ENCODE measurements at places on chromosomes 3 and 15.

GRCh38 chr3:108822123-108822897 is at the start of gene TRAT1:
Gene TRAT1, plus strand, starts transcription at chr3:108822786. Its CDS starts 142 bp downstream, at chr3:108822928.
- no peak for DNase-seq

GRCh38 chr15:84391191-84391590 is 155.6 kb downstream of the GOLGA6L4 start:
- DNase-seq, result no peak

GRCh38 chr15:48017747-48018146 is 103.0 kb upstream of the SLC24A5 start:
- no peak for DNase-seq

- peak; percentile 60 for DNase-seq
These were observed 25.4 kb downstream of the CXCR6 start for GRCh38 chr3:45968706-45969105.

DNA sequence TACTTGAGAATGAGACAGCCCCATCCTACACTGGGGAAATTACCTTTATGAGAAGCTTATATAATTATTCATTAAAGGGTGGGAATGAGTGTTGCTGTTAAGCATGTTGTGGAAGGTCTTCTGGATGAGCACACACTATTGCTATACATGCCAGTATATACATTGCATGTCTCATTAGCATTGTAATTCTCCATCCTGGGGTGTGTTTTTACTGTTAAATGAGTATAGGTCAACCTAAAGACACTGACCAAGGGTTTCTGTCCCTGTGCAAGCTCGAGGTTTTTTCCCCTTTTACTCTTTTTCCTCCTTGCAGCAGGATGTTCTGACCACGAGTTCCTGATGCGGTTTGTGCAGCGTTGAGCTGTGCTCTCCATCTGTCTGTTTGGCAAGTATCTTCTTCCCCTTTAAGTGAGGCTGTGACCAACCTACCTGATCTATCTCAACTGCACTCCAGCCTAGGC is 7.2 kb upstream of the IVD start:
- no peak for DNase-seq

DNA sequence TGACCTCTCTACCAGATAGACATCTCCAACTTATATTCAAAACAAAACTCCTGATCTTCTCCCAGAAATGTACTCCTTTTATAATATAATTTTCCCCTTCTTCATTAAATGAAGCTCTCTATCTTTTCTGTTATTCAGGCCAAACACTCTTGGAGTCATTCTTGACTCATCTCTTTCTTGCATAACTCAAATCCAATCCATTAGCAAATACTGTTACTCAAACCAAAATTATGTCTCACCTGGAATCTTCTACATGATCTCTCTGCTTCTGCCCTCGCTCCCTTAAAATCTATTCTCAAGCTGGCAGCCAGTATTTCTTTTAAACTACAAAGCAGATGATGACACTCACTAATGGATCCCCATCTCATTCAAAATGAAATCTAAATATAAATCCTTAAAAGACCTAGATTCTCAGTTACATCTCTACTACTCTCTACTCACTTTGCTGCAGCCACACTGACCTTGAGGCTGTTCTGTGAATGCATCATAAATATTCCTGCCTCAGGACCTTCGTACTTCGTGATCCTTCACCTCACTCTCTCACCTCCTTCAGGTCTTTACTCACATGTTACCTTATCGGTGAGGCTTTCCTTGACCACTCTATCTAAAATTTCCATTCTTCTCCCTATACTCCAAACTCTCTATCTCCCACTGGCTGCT is 160.9 kb downstream of the TBC1D5 start:
- no peak for DNase-seq

DNA sequence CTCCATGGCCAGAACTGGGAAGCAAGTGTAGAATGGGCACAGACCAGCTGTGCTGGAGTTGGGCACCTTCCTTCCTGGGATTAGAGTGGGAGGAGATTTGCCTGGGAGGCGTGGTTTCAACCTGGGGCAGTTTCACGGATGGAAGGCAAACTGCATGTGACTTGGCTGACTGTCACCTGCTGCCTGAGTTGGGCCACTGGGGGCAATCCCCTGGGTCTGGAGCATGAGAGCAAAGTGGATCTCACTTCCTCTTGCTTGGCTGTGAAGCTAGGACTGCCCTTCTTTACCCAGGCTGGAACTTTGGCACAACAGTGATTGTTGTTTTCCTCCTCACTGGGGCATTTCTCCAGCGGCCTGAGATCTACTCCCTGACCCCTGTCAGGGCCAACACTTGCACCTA is 1247.0 kb upstream of the EPHA6 start:
- DNase-seq, result no peak

DNA sequence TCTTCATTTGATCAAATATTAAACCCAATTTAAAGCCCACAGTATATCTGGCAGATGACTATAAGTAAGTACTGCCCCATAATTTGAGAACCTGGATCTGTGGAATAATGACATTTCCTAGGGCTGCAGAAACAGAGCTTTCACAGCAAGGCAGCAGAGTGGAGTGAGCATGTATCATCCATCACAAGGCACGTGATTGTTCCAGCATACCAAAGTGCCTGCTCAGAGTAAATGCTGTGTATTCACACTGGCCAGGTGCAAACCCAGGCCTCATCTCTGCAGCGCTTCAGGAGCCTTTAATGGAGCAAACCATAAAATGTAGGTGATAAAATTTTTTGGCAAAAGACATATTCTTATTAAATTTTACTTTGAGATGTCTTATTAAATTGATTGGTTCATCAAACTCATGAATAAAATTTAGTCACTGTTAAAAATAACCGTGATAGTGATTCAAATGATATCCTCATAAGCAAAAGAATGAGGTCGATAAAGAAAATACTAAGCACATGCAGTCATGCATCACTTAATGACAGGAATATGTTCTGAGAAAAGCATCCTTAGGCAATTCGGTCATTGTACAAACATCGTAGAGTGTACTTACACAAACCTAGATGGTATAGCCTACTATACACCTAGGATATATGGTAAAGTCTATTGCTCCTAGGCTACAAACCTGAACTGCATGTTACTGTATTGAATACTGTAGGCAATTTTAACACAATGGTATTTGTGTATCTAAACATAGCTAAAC is 99.3 kb upstream of the SLC24A5 start:
- DNase-seq, result no peak

GRCh38 chr3:129248286-129248979 is 973 bp upstream of the COPG1 start:
- no peak for DNase-seq

- no peak for DNase-seq
These were observed 24.2 kb upstream of the CD96 start for GRCh38 chr3:111517801-111518200.

- DNase-seq, result no peak
These were observed 115.3 kb downstream of the POLR2M start for GRCh38 chr15:57821826-57822225.

- no peak for DNase-seq
These were observed 50.7 kb downstream of the APBA2 start for GRCh38 chr15:28936481-28936881.
